HCEC 1CT (cell line): ENCODE measurements at places on chromosomes 4 and X.

- DNase-seq = peak; percentile 1
Measured at GRCh38 chrX:7214251-7214650, 66.3 kb upstream of the PUDP start.

- DNase-seq = no peak
Measured at GRCh38 chr4:41232406-41232805, 18.1 kb upstream of the APBB2 start.

DNA sequence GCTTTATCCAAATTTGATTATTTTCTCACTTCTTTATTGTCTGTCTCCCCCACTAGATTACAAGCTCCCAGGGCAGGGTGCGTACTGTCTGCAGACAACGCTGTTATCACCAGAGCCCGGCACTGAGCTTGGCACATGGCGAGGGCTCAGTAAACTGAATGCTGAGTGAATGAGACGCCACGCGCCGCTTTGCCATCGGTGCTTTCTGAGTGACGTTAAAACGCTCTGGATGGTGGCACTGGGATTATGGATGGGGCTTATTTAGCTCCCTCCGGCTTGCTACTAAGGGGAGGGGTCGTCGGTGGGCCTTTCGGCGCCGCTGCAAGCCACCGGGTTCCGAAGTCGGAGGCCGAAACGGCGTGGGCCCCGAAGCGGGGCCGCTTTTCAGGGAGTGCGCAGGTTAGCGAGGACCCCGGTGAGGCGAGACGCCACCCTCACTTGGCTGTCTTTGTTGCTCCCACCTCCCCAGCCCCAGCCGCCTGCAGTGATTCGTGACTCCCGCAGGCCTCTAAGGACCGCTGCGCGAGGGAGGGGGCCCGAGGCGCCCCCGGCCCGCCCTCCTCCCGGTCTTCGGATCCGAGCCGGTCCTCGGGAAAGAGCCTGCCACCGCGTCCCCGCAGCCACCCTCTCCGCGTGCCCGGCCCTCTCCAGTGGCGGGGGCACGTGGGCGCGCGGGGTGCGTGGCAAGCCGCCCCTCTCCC lies 569 bp upstream of the FHL1 start:
- no peak for DNase-seq

- peak; percentile 6 for DNase-seq
Measured at GRCh38 chr4:140004549-140004895, 149.5 kb downstream of the MAML3 start.

DNA sequence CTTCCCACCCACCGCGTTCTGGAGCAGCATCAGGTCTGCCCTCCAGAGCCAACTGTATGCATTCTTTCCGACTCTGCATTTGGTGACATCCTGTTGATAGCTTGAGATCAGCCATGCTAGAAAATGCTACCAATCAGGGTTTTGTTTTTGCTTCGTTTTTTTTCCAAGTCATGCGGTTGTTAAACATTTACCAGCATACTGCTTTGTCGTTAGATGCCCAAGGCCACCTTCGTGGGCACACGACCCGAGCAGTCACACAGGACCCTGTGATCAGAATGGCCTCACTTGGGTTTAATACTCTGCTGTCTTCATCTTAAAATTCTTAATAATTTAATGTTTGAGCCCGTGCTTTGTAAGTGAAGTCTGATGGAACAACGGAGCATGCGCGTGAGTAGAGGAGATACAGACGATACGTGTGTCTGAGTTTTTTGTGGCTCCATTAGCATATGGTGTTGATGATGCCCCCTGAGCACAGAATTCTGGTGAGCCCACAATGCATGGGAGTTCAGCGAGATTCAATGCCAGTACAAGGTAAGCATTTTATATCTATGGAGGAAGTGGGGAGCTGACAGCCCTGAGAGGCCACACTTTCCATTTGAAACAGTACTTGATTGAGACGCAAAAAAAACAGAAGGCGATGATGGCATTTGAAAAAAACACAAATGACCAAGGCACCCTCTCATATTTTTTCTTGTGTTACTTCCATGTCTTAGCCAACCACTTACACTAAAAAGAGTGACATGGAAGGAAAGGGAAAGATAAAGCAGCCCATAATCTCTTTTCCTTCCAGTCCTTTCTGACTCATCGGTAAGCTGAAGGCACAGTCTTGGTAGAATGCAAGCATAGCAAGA lies 323.6 kb downstream of the BCOR start:
- no peak for DNase-seq

DNA sequence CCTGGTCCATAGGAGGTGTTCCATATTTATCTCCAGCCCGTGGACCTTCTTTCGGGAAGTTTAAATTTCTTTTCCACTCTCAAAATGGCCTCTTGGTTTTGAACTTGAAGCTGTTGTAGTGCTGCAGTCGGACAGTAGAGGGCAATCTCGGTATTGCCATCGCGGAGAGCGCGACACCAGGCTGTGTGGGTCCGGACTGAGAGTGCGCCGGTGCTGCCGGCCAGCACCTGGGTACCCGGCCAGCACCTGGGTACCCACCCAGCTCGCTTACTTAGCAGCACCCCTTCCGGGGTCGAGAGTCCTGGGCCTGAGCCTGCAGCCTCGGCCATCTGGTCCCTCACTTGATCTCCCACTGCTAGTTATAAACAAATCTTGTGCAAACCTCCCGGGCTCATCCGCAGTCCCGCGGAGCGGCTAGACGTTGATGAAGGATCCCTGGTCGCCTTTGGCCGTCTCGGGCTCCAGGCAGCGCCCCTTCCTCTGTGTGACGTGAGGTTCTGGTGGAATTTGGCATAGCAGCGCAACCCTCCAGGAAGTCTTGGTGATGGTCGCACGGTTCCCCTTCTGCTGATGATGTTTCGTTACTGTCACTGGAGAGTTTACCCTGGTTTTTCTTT lies 18.0 kb downstream of the FAM9A start:
- DNase-seq = no peak

- DNase-seq = no peak
Measured at GRCh38 chr4:38762560-38762959, 20.2 kb downstream of the TLR10 start.

- no peak for DNase-seq
Measured at GRCh38 chrX:96449896-96450295, 234.7 kb upstream of the DIAPH2 start.
